ENCODE measurements at places on chromosomes 7 and 10.

DNA sequence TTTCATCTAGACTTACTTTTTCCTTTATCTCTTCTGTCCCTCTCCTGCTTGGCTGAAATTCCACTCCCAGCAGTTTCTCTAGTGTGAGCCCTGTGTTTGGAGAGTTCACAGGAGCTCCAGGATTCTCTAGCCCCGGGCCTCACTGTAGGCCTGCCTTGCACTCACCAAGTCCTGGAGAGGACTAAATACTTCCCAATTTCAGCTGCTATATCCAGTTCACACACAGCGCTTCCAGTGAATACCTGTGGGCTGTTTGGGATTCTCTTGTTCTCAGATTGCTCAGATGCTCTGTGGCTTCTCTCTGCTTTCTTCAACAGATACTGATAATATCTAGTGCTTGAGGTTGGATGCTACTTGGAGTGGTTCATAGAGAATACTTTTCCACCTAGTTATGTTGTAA is 46.0 kb downstream of the MINPP1 start:
- no peak for DNase-seq

GRCh38 chr7:112692333-112692732 is 97.9 kb downstream of the TMEM168 start:
- no peak for DNase-seq

GRCh38 chr10:5779730-5780129 is 33.5 kb downstream of the GDI2 start:
- no peak for DNase-seq

- no peak for DNase-seq
Observed at GRCh38 chr10:83289373-83289772, 849.9 kb upstream of the GHITM start.
